BJ (cell line): ENCODE measurements at places on chromosomes 7 and 10. TPM values are rescaled to one million over a fixed set of nuclear protein-coding genes. Genes with fewer than 3 reads are reported as not detected.

Gene TNS3
- 94.2 and 126 TPM in 2 replicates for polyA plus RNA-seq

Gene CTTNBP2
- polyA plus RNA-seq, result 0.34 and 0.37 TPM in 2 replicates

Gene UPK3BL1
- 49.5 and 58.9 TPM in 2 replicates for polyA plus RNA-seq

Gene LLCFC1
- polyA plus RNA-seq, result not detected in 2 replicates

Gene NKX2-3
- not detected in 2 replicates for polyA plus RNA-seq

Gene SLC26A5
- polyA plus RNA-seq, result not detected in 2 replicates

Gene TMEM139
- 0.11 and 0.15 TPM in 2 replicates for polyA plus RNA-seq

Gene IFIT1B
- not detected in 2 replicates for polyA plus RNA-seq

Gene SPDYE5
- 0.04 TPM in 1 of 2 replicates, not detected in the other for polyA plus RNA-seq

Gene FAM24A
- not detected in 2 replicates for polyA plus RNA-seq

Gene NAT16
- polyA plus RNA-seq, result 0.02 TPM in 1 of 2 replicates, not detected in the other

Gene BEND7
- 4.5 and 4.6 TPM in 2 replicates for polyA plus RNA-seq

Gene CASTOR2
- 3.0 and 5.7 TPM in 2 replicates for polyA plus RNA-seq

Gene PLEKHA1
- 18.6 and 31.2 TPM in 2 replicates for polyA plus RNA-seq

Gene WEE2
- not detected in 2 replicates for polyA plus RNA-seq

Gene MMRN2
- 1.9 and 2.7 TPM in 2 replicates for polyA plus RNA-seq

Gene AKR1C2
- 0.37 and 0.98 TPM in 2 replicates for polyA plus RNA-seq

Gene SLC18A3
- polyA plus RNA-seq, result not detected in 2 replicates

Gene ZKSCAN5
- 9.7 and 10.3 TPM in 2 replicates for polyA plus RNA-seq

Gene MEIG1
- polyA plus RNA-seq, result 0.26 TPM in 1 of 2 replicates, not detected in the other

Gene TLX1
- not detected in 2 replicates for polyA plus RNA-seq

Gene STOX1
- polyA plus RNA-seq, result 0.02 TPM in 1 of 2 replicates, not detected in the other

Gene SPDYE16
- polyA plus RNA-seq, result not detected in 2 replicates

Gene PHTF2
- 27.8 and 45.8 TPM in 2 replicates for polyA plus RNA-seq

Gene PURB
- polyA plus RNA-seq, result 2.5 and 4.3 TPM in 2 replicates

Gene ACHE
- polyA plus RNA-seq, result 0.05 and 0.22 TPM in 2 replicates

Gene HOXA4
- polyA plus RNA-seq, result 1.2 and 1.3 TPM in 2 replicates

Gene BCL7B
- 65.2 and 89.6 TPM in 2 replicates for polyA plus RNA-seq

Gene TMEM236
- polyA plus RNA-seq, result 0.02 and 0.04 TPM in 2 replicates

Gene CHAT
- polyA plus RNA-seq, result not detected in 2 replicates

Gene CPA2
- polyA plus RNA-seq, result not detected in 2 replicates

Gene LIPM
- not detected in 2 replicates for polyA plus RNA-seq

Gene RAPGEF5
- 0.07 TPM in 1 of 2 replicates, not detected in the other for polyA plus RNA-seq

Gene ARID5B
- polyA plus RNA-seq, result 73.8 and 74.5 TPM in 2 replicates

Gene NANOS1
- polyA plus RNA-seq, result 0.29 and 0.39 TPM in 2 replicates

Gene SRRM3
- polyA plus RNA-seq, result 0.48 and 0.80 TPM in 2 replicates

Gene ABCC2
- 0.23 and 0.25 TPM in 2 replicates for polyA plus RNA-seq

Gene LRRTM3
- polyA plus RNA-seq, result not detected in 2 replicates

Gene CFAP70
- 0.37 and 0.69 TPM in 2 replicates for polyA plus RNA-seq

Gene OAT
- polyA plus RNA-seq, result 112 and 179 TPM in 2 replicates

Gene UROS
- 56.6 and 61.0 TPM in 2 replicates for polyA plus RNA-seq

Gene TFPI2
- polyA plus RNA-seq, result 113 and 143 TPM in 2 replicates
